Tibial nerve (tissue), 4 donors: ENCODE measurements at places on chromosomes 3 and 15. TPM values are rescaled to one million over a fixed set of nuclear protein-coding genes. Genes with fewer than 3 reads are reported as not detected.

TOP2B gene
- total RNA-seq, result 89.1 TPM

LRRC49 gene
- 11.1 TPM for total RNA-seq

CKMT1B gene
- total RNA-seq, result not detected

EXD1 gene
- not detected for total RNA-seq

SKIL gene
- 40.8 TPM for total RNA-seq

TRNT1 gene
- total RNA-seq, result 25.5 TPM

FGF12 gene
- 1.5 TPM for total RNA-seq

ACTC1 gene
- total RNA-seq, result not detected

UBE2Q2 gene
- total RNA-seq, result 46.8 TPM

PRR23B gene
- not detected for total RNA-seq

PTH1R gene
- 14.3 TPM for total RNA-seq

CLDN1 gene
- total RNA-seq, result 116 TPM

TRMT10C gene
- 14.0 TPM for total RNA-seq

COL7A1 gene
- 15.3 TPM for total RNA-seq
